ENCODE measurements at places on chromosomes 4 and X. TPM values are rescaled to one million over a fixed set of nuclear protein-coding genes. Genes with fewer than 3 reads are reported as not detected.

DNA sequence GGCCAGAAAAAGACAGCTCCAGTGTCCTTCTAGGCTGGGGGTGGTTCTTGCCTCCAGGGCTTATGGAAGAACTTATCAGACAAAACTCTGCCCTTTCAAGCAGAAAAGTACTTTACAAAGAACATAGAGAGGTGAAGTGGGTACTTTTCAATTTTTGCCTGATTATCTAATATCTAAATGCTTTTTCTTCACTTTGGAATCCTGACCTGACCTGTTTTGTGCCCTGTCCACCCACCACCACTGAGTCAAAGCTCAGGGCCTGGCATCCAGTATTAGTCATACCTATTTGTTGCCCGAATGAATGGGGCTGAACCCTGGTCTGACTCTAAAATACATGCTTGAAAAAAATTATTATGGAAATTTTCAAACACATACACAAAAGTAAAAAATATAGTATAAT is 37.2 kb downstream of the RTL9 start:
- no peak for DNase-seq

- DNase-seq = no peak
Observed at GRCh38 chrX:54819201-54819600, 11.7 kb downstream of the MAGED2 start.

DNA sequence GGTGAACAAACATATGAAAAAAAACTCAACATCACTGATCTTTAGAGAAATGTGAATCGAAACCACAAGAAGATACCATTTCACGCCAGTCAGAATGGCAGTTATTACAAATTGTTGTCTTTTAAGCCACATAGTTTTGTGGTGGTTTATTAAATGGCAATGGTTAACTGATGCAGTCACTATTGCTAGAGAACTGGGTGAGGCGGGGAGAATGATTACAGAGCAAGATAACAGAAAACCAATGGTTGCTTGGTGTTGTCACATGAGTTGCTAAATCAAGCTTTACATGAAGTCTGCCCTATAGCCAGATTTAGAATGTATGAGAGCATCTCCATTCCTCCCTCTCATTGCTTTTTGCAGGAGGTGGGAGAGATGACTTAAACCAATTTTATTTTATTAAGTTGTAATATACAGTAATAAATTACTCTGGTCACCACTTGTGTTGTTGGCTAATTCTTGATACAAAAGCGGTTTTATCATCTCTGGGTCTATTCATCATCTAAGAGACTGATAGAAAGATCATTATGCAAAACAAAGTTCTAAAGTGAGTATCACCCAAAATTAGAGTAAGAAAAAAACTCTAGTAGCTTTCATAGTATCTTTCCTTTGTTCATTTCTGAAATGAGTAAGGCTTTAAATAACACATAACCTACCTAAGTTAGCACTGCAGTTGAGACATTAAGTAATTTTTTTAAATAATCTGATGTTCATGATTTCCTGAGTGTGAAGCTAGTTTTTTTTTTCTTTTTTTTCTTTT is 859.5 kb downstream of the STIM2 start:
- DNase-seq = no peak

DNA sequence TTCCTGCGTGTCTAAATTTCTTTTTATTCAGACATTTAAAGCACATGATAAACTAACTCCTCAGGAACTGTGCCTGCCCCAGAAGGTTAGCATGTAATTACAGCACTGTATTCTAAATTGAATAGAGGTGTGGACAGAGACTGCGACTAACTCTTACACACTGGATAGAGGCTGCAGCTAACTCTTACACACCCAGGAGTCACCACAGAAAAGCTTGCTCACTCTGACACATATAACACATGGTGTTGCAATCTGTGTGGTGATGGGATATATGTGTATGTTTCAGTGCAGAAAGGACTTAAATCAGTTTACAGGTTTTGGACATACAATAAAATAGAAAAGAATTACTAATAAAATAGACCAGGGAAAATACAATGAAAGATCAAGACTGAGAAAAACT is 41.5 kb downstream of the SMAD1 start:
- DNase-seq = no peak

GRCh38 chr4:108878806-108879205 is 116.0 kb upstream of the ETNPPL start:
- DNase-seq = no peak

GRCh38 chr4:46594661-46595060 is 204.7 kb upstream of the GABRA2 start:
- DNase-seq = no peak

GRCh38 chrX:87299563-87300160 is 217.9 kb upstream of the KLHL4 start:
- no peak for DNase-seq

DNA sequence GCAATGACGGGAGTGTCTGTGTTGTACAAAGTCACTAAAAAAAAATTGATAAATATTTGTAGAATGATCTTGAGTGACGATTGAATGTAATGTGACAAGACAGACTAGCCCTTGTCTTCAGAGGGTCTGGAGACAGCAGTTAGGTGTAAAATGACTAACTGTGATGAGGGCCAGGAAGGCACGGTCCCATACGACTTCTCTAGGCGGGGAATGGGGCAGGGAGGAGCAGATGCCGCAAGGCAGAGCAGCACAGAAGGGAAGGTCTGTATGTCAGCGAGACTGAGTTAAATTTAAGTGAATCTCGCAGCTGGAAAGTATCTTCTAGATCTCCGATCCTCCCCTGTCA is 405 bp downstream of the CENPE start:
- DNase-seq = no peak

- no peak for DNase-seq
Observed at GRCh38 chr4:168119100-168119499, 26.8 kb downstream of the ANXA10 start.

- DNase-seq = no peak
Observed at GRCh38 chr4:168999809-169000208, 10.2 kb downstream of the CBR4 start.

- no peak for DNase-seq
Observed at GRCh38 chr4:186844059-186844681, 120.5 kb upstream of the FAT1 start.

- no peak for DNase-seq
Observed at GRCh38 chrX:120310861-120311726, at the start of gene TMEM255A. Gene TMEM255A (minus strand): TSS chrX:120311461. CDS start chrX:120311309, 152 bp downstream.

Gene NDST4
- not detected for polyA plus RNA-seq

Gene GLOD5
- not detected for polyA plus RNA-seq

Gene TLL1
- polyA plus RNA-seq = not detected

Gene KIF4A
- polyA plus RNA-seq = not detected

Gene DUSP9
- 0.08 TPM for polyA plus RNA-seq

All from CD8-positive, alpha-beta memory T cell (primary cell).